ENCODE measurements at places on chromosomes 5 and 9.

DNA sequence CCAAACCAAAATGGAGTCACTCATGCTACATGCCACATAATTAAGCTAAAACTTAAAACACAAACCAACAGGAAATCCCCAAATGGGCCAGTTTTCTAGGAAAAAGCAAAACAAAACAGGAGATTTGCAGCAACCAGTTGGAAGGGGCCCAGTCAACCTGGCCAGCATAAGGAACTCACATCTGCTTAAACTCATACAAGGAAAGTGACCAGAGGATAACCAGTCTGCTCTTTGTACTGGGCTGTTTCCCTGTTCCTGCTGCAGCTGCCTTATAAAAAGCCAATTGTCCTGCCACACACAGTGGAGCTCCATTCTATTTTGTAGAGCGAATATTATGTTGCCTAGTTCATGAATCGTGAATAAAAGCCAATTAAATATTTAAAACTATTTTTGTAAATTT lies 29.5 kb upstream of the PTPDC1 start:
- no peak for DNase-seq

- no peak for DNase-seq
Observed at GRCh38 chr9:104769655-104770054, 5.7 kb downstream of the NIPSNAP3B start.

DNA sequence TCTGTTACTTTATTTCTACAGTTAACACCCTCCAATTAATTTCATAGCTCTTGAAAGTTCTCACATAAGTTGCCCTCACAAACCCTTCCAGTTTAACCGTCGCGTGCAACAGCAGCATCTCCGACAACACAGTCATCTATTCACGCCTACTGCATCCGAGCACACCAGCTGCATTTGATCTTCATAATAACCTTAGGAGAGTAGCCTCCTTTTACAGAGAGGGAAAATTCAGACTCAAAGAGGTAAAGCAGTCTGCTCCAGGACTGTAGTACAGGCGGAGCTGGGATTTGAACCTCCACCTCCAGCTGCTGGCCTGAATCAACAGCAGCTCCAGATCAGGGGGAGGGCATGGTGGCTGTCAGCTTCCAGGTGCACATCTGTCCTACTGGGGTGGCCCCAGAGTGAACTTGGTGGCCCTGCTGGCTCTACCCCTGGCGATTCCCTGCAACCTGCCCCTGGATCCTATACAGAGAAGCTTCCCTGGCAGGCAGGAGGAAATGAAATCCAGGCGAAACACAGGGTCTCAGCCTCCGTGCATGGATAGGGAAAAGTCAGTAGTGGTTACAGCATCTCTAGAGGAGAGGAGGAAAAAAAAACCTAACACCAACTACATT lies 71.6 kb upstream of the UNC5A start:
- no peak for DNase-seq

DNA sequence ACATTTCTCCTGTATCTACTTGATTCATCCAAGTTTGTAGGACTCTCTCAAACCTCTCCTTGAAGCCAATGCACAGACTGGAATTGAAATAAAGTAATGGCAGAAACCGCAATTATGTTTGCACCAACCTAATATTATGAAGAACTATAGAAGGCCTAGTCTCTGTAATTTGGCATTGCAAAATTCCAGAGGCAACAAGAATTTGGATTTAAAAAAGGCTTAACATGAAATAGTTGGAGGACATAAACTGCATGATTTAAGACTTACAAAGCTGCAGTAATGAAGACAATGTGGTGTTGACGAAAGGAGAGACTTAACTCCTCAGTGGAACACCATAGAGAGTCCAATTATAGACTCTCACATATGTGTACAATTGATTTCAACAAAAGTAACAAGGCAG lies 117.8 kb upstream of the MINAR2 start:
- DNase-seq, result no peak

DNA sequence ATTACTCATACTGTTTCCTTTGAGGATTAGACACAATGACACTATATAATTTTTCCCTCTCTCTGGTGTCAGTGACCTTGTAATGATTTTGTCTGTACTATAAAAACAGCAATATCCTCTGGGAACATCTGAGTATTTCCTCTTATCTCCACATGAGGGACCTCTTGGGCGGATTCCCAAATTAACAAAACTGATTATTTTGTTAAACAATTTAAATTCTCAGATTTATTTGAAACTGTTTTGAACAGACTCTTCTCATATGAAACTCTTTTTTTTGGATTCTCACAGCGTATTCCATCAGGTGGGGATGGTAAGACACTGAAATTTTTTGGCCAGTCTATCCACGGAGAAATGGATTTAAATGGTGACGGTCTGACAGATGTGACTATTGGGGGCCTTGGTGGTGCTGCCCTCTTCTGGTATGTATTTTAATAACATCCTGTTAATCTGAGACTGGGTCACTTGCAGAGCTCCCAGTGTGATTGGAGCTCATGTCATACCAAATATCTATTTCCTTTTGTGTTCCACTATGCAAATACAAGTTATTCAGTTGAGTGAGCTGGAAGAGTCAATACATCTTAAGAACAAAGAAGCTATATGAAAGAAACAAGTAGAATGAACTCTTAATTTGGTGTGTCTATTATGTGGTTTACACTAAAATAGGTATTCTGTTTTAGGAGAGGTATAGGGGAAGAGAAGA lies 73.8 kb upstream of the ITGA2 start:
- peak; percentile 65 for DNase-seq

- peak; percentile 66 for DNase-seq
Observed at GRCh38 chr5:78889369-78890140, 95.6 kb downstream of the ARSB start.

DNA sequence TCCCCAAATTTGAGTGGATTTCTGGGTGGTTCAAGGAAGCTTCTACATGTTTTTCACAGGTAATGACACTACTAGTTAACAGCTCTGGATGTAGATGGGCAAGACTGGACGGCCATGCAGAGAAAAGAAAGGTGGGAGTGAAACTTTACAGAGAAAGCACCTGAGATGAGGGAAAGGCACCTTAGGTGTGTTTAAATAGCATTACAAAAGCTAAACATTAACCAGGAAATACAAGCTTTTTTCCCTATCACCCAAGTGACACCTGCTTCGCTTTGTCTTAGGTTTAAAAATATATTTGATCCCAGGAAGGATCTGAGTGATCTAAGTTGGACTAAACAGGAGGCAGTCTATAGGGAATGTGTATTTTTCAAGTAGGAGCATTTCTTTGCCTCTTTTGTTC lies 8.3 kb downstream of the C9orf152 start:
- DNase-seq, result no peak

All from RPMI7951 (cell line).